ENCODE measurements at places on chromosomes 1 and 21. TPM values are rescaled to one million over a fixed set of nuclear protein-coding genes. Genes with fewer than 3 reads are reported as not detected.

Gene TAL1
- 2.3 TPM for polyA plus RNA-seq

Gene FAM3B
- polyA plus RNA-seq = 14.1 TPM

Gene RBP7
- 35.3 TPM for polyA plus RNA-seq

Gene MPZL1
- 148 TPM for polyA plus RNA-seq

Data from testis (tissue), 5 donors.